ENCODE measurements at places on chromosomes 13 and 19.

- DNase-seq, result no peak
These were observed 46.5 kb downstream of the DNAJC3 start for GRCh38 chr13:95723438-95723837.

- DNase-seq, result no peak
These were observed 36.1 kb upstream of the KLF2 start for GRCh38 chr19:16288544-16288943.

DNA sequence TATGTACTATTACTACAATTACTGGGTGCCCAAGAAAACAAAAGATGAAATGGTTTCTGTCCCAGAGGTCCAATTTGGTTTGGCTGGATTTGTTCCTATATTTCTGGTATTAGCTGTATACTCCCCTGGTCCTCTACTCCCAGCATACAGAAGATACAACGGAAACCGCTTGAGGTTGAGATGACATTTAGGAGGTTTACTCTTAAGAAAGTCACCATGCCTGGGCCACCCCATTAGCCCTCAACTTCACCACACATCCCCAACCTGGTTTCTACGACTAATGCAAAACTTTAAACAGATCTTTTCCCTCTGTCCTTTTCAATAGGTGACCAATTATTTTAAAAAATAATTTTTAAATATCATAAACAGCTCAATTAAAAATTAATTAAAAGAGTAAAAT is 46.0 kb upstream of the EEF1AKMT1 start:
- DNase-seq, result no peak

GRCh38 chr13:77946522-77946921 is 27.9 kb upstream of the EDNRB start:
- DNase-seq, result no peak

- no peak for DNase-seq
These were observed 146.7 kb upstream of the FNDC3A start for GRCh38 chr13:48828962-48829411.

- DNase-seq, result no peak
These were observed 56.8 kb upstream of the F7 start for GRCh38 chr13:113048766-113049165.

GRCh38 chr13:23592596-23592995 is 22.4 kb downstream of the TNFRSF19 start:
- DNase-seq, result no peak

DNA sequence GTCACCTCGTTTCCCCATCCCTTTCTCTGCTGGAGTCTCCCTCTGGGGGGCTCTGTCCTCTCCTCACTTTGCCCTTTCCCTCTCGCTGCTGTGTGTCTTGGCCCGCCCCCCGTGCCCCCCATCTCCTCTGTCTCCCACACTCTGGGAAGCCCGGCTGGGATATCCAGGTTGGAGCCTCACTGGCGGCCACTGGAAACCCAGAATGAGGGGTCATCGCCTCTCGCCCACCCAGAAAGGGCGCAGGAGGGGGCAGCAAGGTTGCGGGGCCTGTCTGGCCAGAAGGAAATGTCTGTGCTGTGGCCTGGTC is 15.6 kb downstream of the CCDC97 start:
- DNase-seq, result no peak

GRCh38 chr13:45782327-45783045 is 69.1 kb downstream of the SIAH3 start:
- no peak for DNase-seq

DNA sequence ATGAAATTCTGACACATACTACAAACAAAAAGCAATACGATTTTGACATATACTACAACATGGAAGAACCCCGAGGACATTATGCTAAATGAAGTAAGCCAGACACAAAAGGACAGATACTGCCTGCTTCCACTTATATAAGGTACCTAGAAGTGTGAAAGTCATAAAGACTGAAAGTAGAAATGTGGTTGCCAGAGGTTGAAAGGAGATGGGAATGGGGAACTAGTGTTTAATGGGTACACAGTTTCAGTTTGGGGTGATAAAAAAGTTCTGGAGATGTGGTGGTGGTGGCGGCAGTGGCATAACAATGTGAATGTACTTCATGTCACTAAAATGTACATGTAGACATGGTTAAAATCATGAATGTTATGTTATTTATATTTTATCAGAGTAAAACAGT is 12.1 kb upstream of the NDFIP2 start:
- DNase-seq, result no peak

GRCh38 chr13:37870895-37871550 is 1.5 kb upstream of the TRPC4 start:
- no peak for DNase-seq

GRCh38 chr13:48817166-48817802 is 158.4 kb upstream of the FNDC3A start:
- DNase-seq, result no peak

DNA sequence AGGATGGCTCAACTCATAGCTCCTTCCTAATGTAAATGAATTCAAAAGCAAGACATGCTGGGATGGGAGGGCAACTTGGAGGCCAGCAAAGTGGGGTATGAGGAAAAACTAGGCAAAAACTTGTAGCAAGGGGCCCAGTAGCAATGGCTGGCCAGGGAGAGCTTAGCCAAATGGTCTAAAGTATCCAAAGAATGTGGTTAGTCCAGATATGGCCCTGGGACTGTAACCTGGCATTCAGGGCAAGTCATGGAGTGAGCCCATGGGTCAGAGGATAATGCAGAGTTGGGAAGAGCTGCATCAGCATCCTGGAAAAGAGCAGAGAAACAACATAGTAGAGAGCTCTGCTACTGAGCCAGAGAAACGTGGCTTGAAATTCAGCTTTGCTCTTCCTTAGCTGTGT is 191.7 kb downstream of the SUCLA2 start:
- no peak for DNase-seq

GRCh38 chr13:79662882-79663281 is 181.9 kb downstream of the NDFIP2 start:
- no peak for DNase-seq
